ENCODE measurements at places on chromosomes 16 and 17.

DNA sequence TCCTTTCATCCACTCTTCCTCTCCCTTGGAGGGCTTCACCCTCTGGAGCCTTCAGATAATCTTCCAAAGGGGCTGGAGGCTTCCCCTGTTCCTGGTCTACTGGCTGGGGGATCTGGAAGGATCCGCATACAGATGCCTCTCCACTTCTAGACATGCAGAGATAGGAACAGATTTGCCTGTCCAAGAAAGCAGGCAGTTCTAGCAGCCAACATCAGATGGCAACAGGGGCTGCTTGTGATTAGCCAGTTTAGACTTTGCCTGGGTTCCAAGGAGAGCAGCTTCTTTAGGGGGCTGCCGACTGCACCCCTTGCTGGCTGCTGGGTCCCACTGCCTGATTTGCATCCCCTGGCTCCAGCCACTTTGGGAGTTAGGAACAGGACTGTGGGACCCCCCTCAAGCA, 6.2 kb upstream of the CD300A start:
- DNase-seq: no peak

DNA sequence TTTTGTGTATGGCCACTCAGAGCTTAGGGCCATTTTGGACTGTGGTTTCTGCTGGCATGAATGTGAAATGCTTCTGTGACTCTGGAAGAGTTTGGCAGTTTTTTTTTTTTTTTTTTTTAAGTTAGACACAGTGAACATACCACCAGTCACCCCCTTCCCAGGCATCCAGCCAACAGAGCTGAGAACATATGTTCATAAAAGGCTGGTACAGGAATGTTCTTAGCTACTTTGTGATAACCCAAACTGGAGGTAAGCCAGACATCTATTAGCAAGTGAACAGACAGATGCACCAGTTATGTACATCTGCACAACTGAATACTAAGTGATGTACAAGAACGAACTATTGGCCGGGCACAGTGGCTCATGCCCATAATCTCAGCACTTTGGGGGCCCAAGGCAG, 92.7 kb downstream of the ABCC1 start:
- DNase-seq: peak; percentile 69

GRCh38 chr16:51682905-51683304, 531.8 kb upstream of the SALL1 start:
- DNase-seq: no peak

DNA sequence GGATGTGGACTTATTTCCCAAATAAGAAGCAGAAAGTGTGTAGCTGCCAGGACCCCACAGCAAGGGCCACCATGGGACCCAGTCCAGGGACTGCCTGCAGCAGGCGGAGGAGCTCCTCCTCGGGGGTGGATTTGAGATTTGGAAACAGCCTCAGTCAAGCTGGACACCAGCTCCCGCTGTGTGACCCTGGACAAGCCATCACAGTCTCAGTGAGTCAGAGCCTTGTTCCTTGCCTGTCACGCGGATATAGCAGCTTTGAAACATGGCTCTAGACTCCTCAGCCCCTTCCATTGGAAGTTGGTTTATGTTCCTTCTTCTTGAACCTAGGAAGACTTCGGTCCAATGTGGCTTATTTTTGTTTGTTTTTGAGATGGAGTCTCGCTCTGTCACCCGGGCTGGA, 12.5 kb upstream of the DPEP1 start:
- no peak for DNase-seq

GRCh38 chr16:69084289-69084688, 21.2 kb upstream of the HAS3 start:
- DNase-seq: no peak

- DNase-seq: no peak
Measured at GRCh38 chr16:88988980-88989811, 12.2 kb upstream of the CBFA2T3 start.

DNA sequence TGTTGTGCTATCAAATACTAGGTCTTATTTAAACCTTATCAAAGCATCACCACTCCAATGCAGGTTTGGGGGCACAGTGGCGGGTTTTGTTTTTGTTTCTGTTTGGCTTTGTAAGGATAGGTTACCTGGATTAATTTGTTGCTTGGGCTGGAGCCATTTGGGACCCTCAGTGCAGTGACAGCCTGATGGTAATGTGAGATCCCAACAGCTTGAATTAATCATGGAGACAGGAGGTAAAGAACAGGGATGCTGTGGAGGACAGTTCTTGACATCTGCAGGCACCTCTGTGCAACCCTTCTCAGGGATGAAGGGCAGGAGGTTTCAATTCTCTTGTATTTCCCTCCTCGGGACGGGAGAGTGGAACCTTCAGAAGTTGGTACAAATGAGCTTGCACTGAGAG, 40.5 kb downstream of the SHISA9 start:
- DNase-seq: no peak

DNA sequence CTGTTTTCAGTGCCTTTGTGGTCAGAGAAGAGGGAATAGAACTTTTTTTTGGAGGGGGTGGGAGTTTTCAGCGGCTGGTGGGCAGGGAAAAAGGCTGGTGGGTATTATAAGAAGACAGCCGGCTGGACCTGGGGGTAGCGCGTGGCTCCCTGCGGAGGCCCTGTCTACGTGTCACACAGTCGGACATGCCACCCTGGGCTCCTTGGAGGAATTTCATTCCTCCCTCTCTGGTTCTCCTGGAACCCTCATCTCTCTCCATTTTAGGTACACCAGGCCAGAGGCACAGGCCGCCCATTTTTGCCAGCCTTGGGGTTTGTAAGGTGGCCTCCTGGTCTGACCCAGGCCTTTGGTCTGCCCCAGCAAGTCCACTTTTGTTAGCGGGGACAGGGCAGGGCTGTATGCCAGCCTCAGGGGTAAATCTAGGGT, 908 bp downstream of the FKBP10 start:
- DNase-seq: no peak

DNA sequence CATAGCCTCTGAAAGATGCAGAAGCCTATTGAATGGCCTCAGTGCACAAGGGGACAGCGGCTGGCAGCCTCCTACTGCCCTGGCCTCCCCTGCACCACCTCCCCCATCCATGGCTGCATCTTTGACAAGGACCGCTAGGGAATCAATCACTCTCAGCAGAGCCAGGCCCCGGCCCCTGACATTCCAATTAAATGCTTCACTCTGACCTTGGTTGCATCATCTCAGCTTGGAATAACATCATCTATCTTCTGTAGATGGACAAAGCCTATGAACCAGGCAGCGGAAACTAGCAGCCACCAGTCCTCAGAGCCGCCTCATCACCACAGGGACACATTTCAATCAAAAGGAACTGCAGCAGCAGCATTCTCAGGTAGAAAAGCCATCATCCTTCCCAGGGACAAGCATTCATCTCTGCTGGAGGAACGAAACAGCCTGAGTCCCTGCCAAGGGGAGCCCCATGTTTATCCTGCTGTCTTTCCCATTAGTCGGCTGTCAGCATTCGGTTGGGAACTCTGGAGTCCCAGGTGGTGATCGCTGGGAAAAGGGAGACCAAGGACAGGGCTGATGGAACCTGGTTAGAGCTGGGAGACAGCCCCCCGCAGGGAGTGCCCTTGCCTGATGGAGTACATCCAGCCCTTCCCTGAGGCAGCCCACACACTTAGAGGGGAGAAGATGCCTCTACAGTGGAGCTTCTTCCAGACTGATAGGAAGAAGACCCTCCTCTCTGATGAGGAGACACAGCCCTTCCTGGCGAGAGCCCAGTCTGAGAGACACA, 11.5 kb upstream of the TMEM132E start:
- DNase-seq: no peak

DNA sequence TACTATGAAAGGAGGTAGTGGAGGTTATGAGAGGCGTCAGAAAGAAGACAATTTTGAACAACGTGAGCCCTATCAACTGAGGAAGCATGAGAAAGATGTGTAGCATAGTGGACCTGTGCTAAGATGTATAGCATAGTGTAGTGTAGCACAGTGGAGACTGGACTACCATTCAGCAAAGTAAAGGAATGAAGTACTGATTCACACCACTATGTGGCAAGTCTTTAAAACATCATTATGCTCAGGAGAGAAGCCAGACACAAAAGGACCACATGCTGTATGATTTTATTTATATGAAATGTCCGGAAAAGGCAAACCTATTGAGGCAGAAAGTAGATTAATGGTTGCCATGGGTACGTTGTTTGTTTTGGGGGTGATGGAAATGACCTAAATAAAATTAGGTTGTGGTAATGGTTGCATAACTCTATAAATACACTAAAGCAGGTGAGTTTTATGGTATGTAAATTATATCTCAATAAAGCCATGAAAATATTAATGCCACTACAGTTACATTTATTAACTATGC, 20.4 kb upstream of the XYLT1 start:
- DNase-seq: no peak

DNA sequence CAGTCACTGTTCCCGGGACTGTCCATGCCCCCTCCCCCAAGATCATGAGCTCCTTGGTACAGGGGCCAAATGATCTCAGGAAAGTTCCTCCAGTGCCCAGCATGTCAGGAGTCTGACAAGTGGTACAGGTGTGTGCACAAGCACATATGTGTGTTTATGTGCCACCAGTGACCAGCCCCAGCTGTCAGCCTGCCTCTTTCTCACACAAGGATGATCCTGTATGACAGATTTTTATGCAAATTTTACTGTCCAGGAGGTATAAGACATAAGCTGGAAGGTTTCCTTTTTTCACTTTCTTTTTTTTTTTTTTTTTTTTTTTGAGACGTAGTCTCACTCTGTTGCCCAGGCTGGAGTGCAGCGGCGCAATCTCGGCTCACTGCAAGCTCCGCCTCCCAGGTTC, 31.4 kb upstream of the GFOD2 start:
- no peak for DNase-seq

GRCh38 chr17:55330344-55330933, 65.7 kb downstream of the HLF start:
- no peak for DNase-seq

DNA sequence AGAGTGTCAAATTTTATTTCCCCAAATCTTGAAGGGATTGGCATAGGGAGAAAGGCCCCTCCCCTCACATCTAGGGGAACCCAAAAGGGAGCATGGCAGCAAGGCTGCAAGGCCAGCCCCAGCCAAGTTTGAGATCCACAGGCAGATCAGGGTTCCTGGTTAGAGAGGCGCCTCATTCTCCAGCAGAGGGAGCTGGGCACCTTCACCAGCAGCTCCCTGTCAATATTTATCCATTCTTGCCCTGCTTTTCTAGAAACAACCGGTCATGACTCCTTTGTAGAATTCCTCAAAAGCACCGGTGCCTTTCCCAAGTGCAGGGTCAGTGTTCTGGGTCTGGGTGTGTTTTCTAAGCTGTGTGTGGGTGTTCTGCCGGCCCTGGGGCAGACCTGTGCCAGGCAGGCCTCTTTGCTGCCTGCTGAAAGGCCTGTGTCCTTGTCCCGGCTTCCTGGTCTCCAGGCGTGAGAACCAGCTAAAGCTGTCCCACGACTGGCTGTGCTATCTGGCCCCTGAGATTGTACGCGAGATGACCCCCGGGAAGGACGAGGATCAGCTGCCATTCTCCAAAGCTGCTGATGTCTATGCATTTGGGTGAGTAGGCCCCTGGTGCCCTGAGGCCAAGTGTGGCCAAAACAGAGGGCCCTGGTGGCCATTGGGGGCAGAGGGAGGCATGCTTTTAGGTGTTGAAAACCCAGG, 21.2 kb upstream of the LGALS9 start:
- no peak for DNase-seq
